ENCODE measurements at places on chromosomes 5 and 9.
A peak's percentile ranks its signal among the peaks of the same experiment; 100 is the strongest.

- peak; percentile 37 for DNase-seq
These were observed 1.9 kb upstream of the IDNK start for GRCh38 chr9:83620841-83621636.

GRCh38 chr5:133953568-133954145 lies 14.8 kb downstream of the C5orf15 start:
- DNase-seq, result no peak

GRCh38 chr9:77830618-77831285 lies 182.6 kb upstream of the GNA14 start:
- no peak for DNase-seq

DNA sequence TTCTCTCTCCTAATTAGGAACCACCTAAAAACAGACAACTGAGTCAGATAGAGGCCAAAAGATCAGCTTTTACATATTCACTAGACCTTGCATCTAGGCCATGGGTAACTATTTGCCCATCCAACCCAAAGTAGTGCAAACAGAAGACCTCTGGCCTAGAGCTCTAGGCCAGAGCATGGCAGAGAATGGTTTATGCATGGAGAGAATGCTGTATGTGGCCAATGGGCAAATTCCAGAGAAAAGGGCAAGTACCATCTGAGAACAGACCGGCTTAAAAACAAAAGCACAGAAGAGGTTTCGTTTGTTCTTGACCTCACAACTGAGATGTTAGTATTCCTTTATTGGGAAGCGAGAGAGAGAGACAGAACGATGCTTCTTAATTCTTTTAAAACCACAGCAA lies 151.7 kb upstream of the RFX3 start:
- DNase-seq, result no peak

- DNase-seq, result no peak
These were observed 14.9 kb upstream of the SPATA24 start for GRCh38 chr5:139418793-139419192.

DNA sequence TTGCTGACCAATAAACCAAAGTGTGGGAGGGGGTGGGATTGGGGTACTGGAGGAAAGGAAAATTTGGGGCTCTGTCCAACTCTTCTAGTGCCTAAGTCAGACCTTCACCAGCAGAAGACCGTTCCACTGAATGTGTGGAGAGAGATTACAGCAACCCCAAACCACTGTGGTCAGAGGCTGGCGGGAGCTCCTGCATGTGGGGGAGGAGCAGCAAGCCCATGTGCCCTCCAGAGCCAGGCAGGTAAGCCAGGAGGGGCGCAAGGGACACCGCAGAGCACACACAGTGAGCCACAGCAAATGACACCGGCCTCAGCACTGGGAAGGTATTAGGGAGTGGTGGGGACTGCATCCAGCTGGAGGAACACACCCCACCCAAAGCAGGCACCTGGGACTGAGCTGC lies 62.9 kb downstream of the SMIM23 start:
- DNase-seq, result no peak
